ENCODE measurements at places on chromosomes 1 and 21.

DNA sequence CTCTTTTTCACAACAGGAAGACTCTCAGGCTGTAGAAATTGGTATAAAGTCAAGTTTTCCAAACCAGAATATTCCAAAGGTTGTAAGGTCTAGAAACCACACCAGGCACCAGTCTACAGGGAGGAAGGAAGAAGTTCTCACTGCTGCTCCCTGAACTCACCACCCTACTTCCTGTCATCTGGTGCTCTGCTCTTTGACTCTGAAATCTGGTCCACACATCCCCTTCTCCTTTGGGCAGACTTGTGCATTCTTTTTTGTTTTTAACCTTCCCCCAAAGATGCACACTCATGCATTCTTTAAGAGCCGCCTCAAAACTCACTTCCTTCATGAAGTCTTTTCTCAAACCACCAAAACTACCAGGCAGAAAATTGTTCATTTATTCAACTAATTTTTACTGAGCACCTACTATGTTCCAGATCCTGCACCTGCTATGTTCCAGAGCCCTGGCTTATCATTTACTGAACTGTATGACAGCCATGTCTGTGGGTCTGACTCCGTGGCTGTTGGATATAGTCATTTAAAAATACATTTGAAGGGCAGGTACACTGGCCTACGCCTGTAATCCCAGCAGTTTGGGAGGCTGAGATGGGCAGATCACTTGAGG is 30.1 kb upstream of the EPS15 start:
- DNase-seq = no peak

DNA sequence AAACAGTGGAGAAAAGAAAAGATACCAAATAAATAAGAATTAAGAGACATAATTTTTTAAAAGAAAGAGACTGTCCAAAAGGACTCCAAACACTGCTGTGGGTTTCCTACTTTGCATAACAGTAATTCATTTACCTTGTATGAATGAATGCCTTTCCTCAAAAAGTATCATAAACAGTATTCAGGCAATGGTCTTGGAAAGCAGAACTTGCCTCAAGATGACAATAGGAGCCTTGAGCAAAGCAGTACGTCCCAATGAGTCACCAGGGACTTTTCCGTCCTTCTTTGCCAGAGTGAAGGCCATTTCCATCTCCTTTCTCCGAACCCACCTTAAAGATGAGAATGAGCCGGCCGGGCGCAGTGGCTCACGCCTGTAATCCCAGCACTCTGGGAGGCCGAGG is 186.4 kb downstream of the ZBTB18 start:
- no peak for DNase-seq

DNA sequence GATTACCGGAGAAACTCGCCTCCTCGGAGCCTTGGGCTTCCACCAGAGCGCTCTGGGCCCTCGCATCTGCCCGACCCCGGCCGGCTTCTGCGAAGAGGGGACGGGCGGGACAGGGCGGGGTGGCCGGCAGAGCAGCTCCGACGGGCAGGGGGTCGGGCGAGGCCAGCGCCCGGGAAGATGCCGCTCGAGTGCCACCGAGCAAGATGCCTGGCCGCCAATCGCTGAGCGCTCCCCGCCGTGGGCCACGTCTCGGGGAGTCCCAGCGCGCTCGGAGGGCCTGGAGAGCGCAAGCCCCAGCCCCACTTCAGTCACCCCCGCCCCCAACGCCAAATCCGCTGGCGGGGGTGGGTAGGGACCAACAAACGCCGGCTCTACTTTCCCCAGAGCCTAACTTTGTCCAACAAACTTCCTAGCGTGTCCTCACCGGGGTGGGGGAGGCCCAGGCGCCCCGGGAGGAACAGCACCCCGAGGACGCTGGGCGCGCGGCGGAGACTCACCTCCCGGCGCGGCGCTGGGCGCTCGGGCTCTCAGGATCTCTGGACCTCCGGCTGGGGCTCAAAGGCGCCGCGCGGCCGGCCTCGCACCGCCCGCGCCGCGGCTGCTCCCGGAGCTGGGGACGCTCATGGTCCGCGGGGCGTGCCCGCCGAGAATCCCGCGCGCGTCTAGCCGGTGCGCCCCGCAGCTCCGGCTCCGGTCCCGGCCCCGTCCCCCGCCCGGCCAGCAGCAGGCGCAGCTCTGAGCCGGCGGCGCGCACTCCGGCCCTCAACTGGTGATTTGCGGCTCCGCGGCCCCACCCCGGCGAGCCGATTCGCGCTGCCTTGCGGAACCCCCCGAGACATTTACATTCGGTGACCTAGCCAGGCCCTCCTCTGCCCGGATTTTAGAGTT is at the start of gene BCAR3:
Gene BCAR3, minus strand, starts transcription at position 737 of the 888 bp plus-strand sequence. CDS start 6,907 bp downstream, outside the sequence.
- DNase-seq = no peak

- DNase-seq = no peak
Measured at GRCh38 chr1:169120066-169120465, 13.6 kb downstream of the ATP1B1 start.

DNA sequence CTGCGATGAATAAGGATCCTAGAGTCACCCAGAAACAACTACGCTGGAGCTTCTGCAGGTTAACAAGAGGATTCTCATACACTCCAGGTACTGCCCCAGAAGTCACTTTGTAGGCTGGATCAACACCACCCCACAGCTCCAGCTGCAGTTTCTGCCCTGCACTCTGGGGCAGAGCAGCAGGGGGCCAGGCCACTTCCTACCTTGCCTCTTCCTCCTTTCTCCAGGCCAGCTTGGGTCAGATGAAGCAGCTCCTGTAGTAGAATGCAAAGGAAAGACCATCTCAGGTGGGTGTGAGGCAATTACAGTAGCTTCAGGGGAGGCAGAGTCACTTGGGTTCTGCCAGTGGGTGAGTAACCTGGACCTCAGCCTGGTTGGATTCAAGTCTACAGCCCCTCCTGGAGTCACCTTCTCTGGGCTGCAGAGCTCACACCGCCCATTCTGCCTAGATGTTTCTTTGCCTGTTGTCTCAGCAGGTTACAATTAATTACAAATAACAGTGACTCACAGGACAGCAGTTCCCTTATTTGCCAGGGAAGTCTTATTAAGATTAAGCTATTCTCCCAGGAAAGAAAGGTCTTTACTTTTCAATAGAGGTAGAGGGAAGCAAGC is 24.4 kb upstream of the BCAR3 start:
- DNase-seq = no peak

GRCh38 chr1:234697015-234697414 is 87.0 kb upstream of the IRF2BP2 start:
- DNase-seq = no peak

DNA sequence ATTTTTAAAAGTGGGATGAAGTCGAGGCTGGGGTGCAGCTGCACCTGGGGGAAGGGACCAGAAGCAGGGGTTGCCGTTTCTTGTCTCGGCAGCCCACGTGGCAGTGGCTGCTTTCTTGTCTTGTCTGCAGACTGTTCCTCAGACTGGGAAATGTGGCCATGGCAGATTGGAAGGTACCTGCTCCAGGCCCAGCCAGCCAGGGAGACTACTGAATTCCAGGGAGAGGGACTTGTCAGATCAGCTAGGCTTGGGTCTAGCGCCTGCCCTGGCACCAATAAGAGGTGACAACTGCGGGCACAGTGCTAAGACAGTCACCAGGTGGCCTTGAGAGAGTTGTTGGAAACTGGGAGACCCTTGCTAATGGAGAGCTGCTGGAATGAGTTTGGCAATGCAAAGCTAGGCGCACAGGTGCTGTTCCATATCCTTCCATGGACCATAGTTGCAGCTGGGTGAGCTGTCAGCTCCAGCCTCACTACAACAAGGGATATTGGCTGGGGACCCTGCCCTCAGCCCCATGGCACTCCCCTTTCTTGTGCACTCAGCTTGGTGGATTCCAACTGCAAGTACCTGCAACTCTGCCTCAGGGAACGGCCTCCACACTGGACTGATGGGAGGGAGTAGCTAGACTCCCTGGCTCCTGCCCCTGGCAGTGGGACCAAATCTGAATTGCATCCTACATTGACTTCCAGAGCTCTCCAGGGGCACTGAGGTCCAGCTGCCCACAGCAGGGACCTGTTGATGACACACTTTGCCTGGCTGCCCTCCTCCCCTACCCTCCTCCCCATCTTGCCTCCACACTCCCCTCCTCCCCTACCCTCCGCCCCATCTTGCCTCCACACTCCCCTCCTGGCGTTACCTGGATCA is 9.9 kb upstream of the IL22RA1 start:
- DNase-seq = no peak

DNA sequence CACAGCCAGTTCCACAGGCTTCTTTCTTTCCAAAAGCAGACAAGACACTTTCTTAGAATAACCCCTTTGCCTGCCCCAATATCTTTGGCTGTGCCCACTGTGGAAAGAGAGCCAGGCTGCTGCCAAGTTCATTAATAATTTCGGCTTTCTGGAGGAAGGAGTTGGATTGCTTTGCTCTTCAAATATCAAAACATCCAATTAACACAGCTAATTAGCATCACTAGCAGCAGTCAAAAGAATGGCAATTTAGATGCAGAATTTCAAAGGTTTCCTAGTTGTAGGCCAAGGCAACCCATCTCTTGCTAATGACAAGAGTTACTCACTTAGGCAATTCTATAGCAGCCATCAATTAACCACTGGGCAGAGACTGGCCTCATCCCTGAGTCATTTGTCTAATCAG is 91.0 kb upstream of the SPATA6 start:
- no peak for DNase-seq

DNA sequence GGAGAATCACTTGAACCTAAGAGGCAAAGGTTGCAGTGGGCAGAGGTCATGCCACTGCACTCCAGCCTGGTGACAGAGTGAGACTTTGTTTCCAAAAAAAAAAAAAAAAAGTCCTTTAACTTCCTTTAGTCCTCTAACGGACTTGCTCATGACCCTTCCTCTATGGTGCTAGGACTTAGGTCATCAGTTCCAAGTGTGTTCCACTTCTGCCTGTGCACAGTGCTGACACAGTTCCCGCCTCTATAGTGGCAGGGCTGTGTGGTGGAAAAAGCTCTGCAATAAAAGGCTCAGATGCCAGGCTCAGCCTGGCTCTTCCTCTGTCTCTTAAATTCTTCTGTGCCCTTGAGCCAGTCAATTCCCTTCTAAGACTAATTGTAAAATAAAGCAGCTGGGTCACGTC is 22.0 kb downstream of the CC2D1B start:
- DNase-seq = no peak

DNA sequence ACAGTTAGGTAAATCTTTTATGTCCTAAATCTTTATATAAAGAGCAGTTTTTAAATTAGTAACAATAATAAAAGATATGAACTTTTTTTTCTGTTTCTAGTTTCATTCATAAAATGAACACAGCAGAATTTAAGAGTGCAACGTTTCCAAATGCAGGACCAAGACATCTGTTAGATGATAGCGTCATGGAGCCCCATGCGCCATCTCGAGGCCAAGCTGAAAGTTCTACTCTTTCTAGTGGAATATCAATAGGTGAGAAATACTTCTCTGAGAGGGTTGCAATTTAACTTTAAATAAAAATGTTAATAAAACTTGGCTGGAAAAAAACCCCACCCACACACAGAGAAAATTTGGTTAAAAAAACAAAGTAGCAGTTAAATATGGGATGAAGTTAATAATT is 15.0 kb upstream of the ANGPTL1 start:
- no peak for DNase-seq

DNA sequence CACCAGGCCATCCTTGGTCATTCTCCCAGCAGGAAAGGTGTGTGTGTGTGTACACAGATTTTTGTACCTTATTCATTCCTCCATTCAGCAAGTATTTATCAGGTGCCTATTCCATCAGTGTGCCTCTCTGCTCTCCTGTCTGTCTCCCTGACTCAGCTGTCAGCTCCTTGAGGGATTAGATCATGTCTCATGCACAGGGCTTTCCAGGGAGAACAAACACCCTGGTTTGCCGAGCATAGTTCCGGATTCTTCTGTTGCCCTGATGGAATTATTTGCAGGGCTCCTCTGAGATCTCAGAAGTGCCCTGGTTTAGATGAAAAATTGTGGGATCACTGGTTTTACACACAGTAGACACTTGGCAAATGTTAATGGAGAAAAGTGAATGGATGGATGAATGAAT is 8.1 kb upstream of the SDHB start:
- DNase-seq = no peak

DNA sequence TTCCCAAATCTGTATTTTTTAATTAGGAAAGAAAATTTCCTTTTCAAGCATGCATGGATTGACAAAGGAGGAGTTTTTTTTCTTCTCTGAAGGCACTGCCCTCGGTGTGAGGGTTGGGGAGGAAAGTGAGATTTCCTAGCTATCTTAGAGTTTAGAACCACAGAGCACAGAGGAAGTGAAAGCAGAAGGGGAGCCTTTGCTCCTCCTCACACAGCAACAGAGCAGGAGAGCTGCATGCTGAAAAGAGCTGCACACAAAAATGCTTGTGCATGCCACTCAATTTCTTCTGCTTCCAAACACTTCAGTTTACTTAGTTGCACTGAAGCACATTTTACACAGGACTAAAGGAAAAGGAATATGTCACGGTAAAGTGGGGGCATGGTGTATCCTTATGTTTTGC is 308.1 kb downstream of the GPATCH2 start:
- DNase-seq = no peak

- DNase-seq = no peak
Measured at GRCh38 chr21:34105947-34106541, 32.7 kb downstream of the MRPS6 start.

DNA sequence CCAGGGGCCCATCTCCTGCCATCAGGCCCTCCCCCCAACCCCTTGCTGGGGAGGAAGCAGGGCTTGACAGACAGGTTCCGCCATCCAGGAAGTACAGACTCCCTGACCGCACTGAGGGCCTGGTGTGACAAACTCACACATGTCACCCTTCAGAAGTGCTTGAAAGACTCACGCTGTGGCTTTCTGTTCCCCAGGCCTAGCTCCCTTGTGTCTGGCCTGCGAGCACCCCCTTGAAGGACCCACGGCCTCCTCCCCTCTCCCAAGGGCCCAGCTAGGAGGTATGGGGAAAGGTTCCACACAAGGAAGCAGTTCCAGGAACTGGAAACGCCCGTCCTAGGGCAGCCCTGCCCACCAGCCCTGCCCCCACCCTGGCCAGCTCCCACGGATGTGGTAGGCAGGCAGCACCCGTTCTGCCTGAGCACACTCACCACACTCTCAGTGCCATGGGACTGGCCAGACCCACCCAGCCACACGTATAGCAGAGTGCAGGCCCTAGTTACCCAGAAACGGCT is 26.7 kb downstream of the SLC2A1 start:
- no peak for DNase-seq

- DNase-seq = no peak
Measured at GRCh38 chr1:99504287-99504686, 141.6 kb upstream of the PALMD start.

GRCh38 chr1:3149277-3149676 is 80.3 kb downstream of the PRDM16 start:
- DNase-seq = no peak

- peak; percentile 75 for DNase-seq
Measured at GRCh38 chr1:243945727-243946126, 95.7 kb upstream of the AKT3 start.

DNA sequence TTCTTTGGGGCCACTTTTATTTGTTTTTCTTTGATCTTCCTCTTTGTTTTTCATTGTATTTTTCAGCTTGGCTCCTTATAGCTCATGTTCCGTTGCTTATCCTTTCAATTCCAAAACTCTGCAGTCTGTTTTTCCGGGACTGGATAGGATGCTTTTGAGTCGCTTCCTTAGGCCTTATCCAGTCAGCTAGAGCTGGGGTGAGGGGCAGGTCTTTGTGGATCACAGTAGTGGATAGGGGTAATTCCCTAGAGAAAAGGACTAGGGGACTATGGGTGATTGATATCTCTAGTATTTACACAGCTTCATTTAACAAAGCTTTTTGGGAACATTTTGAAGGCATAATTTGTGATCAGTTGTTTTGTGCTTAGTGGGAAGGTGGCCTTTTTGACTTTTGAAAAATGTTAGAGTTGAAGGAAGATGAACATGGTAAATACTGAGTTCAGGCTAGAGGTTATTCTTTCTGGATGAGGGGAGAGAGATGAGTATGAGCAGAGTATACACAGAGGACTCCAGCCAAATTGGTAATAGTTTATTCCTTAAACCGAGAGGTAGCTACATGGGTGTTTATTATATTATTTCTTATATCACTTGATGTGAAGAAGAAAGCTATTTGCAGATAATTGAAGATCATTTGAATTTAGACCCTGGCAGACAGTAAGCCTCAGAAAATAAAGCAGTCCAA is 22.5 kb downstream of the CEP350 start:
- no peak for DNase-seq
